ENCODE measurements at places on chromosomes 7 and 10.

DNA sequence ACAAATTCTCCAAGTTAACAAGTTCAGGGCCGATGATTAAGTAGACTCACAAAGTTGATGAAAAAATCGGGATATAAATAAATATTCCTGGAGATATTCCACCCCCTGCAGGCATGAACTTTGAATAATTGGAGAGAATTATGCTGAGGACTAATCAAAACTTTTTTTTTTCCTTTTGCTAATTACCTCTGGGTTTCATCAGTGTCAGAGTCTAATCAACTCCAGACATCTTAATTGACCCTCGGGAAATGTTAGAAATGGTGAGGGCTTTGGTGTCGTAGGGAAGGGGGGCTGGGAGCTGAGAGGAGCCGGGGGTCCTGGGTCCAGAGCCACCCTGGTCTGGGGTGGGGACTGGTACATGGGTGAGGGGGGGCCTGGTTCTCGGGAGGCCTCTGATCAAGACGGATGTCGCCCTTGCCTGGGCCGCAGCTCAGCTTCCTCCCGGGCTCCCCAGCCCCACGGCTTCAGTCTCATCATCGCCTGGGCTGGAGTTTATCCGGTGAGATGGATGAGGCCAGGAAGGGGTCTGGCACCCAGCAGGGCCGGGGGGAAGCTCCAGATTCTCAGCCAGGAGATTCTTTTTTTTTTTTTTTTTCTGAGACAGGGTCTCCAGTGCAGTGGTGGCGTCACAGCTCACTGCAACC, 30.4 kb upstream of the ELFN1 start:
- DNase-seq = no peak

DNA sequence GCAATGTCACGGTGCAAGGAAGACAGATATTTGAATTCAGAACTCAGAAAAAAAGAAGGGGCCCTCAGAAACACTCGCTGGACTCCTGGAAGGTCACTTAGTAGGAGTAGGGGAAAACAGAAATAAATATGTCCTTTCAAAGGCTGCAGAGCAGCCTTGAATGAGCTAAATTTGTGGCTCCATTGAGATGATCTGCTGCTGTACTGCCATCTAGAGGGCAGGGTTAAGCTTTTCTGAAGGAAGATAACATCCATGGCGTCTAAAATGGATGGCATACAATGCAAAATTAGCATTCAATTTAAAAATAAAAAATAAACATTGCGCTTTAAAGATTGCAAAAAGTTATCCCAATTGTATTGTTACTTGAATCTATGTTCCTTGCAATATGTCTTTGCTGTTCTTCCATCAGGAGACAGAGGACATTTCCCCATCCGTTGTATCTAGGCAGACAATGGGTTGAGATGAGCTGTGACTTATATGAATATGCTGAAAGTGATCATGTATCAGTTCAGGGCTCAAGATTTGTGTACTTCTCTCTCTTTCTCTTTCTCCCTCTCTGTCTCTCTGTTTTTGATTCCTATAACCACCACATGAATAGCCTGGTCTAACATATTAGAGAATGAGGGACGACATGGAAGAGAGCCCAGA, 642.2 kb downstream of the SH2D4B start:
- no peak for DNase-seq

DNA sequence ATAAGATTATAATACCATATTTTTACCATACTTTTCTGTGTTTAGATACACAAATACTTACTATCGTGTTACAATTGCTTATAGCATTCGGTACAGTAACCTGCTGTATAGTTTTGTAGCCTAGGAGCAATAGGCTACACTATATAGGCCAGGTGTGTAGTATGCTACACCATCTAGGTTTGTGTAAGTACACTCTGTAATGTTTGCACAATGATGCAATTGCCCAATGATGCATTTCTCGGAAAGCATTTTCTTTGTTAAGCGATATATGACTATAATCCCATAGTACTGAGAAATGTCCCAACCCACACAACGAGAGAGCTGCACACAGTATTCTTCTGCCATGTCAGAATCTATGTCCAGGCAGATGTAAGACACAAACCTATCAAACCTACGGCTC, 160.0 kb downstream of the NEBL start:
- no peak for DNase-seq

DNA sequence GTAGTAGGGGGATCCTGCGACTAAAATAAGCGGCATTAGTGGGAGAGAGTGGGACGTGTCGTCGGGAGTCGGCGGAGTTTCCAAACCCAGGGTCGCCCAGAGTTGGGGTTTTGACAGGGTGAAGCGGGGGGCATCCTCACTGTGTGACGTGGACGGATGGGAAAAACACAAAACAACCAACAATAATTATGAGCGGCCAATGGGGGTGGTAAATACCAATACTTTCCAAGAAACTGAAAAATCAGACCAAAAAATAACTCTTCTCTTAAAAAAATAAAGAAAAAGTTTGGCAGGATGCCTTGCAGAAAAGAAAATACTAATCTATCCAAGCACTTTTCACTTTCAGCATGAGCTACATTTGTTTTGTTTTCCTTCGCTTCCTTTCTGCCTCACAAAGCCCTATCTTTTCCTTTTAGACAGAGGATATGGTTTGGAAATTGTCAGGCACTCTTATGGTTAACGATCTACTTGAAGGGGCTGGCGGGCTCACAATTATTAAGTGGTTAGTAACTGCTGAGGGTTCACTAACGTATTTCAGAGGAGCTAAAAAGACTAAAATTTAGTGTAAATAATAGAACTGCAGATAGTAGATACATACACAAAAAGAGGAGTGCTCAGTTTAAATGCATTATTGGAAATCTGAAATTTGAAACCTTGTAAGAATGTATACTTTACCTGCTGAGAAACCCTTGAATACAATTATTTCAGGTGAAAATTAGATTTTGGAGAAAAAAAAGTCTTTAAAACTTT, 802 bp upstream of the CDK6 start:
- no peak for DNase-seq

- DNase-seq = no peak
Measured at GRCh38 chr7:101081432-101081831, 3.8 kb upstream of the TRIM56 start.

DNA sequence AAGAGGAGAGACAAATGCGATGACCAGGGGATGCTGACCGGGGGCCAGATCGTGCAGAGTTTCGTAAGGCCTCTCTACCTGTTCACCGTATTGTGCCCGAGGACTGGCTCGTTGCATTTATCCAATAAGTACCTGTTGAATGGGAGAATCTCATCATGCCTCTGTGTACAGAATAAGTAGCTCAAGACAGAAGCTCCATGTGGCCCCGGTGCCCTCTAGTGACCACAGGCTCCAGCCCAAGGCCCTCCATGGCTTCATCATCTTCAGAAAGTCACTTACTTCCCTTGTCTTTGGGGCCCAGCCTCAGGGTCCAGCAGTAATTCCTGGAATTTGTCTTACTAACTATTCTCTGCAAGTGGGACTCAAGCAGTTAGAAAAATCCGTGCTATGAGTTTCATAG, 151.0 kb downstream of the CHN2 start:
- DNase-seq = no peak

- no peak for DNase-seq
Measured at GRCh38 chr10:63798599-63799498, 277.6 kb downstream of the REEP3 start.

Data from activated T-cell treated with anti-CD3 and anti-CD28 coated beads for 48 hours (primary cell).